ENCODE measurements at places on chromosomes 12 and 14.

DNA sequence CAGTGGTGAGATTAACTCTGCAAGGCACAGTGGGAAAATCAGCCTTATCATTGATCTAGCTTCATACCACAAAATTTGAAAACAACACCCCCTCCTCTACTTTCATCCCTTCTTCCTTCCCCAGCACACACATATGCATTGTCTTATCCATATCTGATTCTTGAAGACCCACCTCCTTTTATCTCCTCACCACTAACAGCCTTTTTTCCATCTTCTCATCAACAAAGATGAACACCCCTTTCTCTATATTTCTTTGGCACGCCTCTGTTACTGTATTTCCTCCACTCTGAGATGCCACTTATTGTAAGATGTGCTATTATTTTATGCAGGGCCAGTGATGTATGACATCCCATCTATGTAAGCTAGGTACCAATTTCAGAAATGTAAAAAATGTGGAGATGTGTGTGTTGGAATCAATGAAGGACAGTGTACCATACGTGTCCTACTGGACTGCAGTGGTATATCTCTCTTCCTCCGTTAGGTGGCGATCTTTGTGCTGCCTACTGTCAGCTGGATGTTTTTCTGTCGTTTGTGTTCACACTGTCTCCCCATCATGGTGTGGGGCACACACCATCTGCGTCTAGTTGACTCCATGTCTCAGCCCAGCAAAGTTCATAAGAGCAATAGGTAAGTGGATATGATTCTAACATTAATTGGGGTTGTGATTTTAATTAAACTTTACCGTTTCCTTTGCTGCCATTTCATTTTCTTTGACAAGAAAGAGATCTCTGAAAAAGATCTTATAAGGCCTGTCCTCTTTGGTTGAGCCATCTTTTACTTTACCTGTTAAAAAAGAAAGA, 24.0 kb downstream of the CCDC38 start:
- DNase-seq, result peak; percentile 37

- DNase-seq, result no peak
Observed at GRCh38 chr12:89695830-89696229, 12.8 kb downstream of the ATP2B1 start.

DNA sequence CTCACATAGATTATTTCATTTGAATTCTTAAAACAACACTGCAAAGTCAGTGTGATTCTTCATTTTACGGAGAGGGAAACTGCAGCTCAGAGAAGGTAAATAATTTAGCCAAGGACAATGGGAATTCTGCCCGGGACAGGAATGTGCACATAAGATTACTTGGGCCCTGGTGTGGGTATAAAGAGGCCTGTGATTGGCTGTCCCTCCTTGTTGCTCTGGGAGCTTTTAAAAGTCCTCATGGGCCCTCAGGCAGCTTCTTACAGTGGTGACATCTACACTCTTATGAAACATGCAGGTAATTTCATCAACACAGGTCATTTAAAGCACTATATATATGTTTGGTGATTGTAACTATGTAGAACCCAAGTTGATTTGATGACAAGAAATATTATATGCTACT, 100.3 kb downstream of the ESR2 start:
- no peak for DNase-seq

GRCh38 chr14:76227450-76228050, 75.8 kb downstream of the GPATCH2L start:
- DNase-seq, result no peak

DNA sequence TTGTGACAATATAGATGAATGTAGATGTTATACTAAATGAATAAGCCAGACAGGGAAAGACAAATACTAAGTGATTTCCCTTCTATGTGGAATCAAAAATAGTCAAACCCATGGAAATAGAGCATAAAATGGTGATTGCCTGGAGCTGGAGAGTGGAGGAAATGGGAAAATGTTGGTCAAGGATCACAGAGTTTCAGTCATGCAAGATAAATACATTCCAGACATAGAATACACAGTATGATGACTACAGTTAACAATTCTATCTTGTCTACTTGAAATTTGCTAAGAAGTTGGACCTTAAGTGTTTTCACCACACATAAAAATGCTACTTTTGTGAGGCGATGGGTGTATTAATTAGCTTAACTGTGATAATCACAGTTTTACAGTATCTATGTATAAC, 1182.7 kb downstream of the AACS start:
- no peak for DNase-seq

DNA sequence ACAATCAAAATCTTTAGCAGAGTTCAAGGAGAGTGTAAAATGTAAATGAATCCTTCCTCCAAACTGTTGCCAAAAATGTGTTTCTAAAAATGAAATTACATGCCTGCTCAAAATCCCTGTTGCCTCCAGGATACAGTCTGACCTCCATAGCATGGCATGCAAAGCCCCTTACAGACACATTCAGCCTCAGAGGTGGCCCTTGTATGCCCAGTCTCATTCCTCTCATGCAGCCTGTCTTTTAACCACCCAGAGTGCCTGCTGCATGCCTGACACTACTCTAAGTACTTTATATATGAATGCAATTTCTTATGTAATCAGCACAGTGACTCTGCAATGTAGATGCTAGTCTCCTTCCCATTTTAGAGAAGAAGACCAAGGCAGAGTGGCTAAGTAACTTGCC, 24.4 kb upstream of the PTPRQ start:
- DNase-seq, result no peak

- no peak for DNase-seq
Observed at GRCh38 chr12:116166306-116166705, 111.2 kb downstream of the MED13L start.

Measured in DMS79 treated with DMSO at 0.1 percent for 48 hours (cell line).